Left cardiac atrium (tissue), 4 donors: ENCODE measurements at places on chromosomes 1 and 21.

GRCh38 chr1:70554341-70554740 lies 143.3 kb downstream of the CTH start:
- DNase-seq, result no peak

- DNase-seq, result no peak
Observed at GRCh38 chr1:93813076-93813475, 65.9 kb downstream of the DNTTIP2 start.

DNA sequence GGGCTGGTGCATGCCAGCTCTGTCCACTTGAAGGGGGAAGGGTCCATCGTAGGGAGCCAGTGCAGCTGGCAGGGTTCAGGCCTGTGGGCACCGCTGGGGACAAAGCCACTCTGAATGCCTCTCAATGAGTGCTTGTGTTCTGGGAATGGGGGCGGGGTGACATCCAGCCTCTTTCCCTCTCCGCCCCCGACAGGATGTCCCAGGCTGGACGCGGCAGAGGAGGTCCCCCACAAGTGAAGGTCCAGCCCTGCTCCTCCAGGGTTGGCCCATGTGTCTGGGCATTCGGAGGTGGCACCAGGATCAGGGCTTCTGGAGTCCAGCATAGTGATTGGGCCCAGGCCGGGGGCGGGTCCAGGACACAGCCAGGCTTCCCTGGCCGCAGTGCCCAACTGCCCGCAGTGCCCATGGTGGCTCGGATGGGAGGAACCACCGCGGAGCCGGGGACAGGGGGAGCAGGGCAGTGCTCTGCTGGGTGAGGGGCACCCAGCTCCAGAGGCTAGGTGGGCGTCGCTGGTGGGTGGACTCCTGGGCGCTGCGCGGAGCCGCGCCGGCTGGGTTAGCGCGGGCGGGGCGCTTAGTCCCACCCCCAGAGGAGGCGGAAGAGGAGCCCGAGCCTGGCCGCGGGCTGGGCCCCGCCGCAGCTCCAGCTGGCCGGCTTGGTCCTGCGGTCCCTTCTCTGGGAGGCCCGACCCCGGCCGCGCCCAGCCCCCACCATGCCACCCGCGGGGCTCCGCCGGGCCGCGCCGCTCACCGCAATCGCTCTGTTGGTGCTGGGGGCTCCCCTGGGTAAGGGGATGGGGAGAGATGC lies at the start of gene SHISA4:
Gene SHISA4, plus strand, starts transcription at position 617 of the 808 bp plus-strand sequence. Its CDS starts 97 bp downstream, at position 714.
- peak; percentile 88 for DNase-seq

- no peak for DNase-seq
Observed at GRCh38 chr1:241819340-241819866, 28.6 kb upstream of the EXO1 start.

DNA sequence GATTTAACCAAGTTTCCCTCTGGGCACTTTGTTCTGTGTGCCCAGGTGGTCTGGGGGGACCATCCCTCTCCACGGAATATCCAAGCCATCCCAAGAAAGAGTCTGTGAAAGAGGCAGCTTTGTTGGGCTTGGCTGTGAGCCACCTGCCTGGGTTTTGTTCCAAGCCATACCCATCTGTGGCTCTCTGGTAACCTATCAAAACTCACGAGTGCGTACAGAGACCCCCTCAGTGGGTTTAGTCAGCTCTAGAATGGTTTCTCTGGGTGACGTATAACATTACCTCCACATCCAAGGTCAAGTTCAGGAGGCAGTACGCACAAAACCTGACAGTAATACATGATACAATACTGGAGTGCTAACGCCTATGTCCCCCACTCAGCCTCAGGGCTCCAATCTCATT lies 54.2 kb downstream of the DNTTIP2 start:
- no peak for DNase-seq

GRCh38 chr1:61477301-61477700 lies 247.6 kb downstream of the TM2D1 start:
- no peak for DNase-seq

GRCh38 chr1:66300972-66301451 lies 232.9 kb upstream of the SGIP1 start:
- no peak for DNase-seq

DNA sequence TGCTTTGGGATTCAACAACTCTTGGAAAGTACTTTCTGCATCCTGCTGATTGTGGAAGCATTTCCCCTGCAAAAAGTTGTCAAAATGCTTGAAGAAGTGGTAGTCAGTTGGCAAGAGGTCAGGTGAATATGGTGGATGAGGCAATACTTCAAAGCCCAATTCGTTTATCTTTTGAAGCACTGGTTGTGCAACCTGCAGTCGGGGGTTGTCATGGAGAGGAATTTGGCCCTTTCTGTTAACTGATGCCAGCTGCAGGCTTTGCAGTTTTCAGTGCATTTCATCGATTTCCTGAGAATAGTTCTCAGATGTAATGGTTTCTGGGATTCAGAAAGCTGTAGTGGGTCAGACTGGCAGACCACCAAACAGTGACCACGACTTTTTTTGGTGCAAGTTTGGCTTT lies 47.6 kb upstream of the GJA5 start:
- DNase-seq, result no peak

DNA sequence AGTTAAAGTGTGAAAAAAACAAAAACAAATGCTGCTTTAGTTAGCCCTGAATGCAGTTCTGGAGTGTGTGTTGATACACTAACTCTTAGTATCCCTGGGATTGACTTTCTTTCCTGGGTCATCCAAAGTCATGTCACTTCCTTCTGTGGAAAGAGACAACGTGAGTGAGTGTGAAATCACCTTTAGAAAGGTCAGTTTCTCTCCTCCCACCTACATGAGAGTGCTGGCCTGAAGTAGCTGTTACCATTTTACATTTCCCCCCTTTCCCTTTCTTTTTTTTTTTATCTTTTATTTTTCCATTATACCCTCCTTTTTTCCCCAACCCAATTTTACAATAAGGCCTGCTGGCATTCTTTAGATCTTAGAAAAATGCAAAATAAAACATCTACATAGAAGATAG lies 55.2 kb downstream of the CENPF start:
- no peak for DNase-seq

- DNase-seq, result no peak
Observed at GRCh38 chr21:32308696-32309095, 10.0 kb downstream of the MRAP start.

DNA sequence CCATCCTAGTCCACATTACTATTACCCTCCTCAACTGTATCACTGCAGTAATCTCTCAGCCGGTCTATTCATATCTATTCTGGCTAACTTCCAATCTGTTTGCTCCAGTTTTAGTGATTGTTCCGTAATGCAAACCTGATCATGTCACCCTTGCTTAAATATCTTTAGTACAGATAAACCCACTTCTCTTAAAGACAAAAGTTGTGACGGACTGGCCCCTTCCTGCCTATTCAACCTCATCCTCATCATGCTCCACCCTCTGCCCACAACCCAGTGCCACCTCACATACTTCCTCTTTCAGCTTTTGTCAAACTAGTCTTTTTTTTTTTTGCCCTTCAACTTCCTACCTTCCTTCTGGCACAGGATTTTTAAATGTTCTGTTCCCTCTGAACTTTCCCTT lies 2.8 kb upstream of the C1orf162 start:
- DNase-seq, result no peak

DNA sequence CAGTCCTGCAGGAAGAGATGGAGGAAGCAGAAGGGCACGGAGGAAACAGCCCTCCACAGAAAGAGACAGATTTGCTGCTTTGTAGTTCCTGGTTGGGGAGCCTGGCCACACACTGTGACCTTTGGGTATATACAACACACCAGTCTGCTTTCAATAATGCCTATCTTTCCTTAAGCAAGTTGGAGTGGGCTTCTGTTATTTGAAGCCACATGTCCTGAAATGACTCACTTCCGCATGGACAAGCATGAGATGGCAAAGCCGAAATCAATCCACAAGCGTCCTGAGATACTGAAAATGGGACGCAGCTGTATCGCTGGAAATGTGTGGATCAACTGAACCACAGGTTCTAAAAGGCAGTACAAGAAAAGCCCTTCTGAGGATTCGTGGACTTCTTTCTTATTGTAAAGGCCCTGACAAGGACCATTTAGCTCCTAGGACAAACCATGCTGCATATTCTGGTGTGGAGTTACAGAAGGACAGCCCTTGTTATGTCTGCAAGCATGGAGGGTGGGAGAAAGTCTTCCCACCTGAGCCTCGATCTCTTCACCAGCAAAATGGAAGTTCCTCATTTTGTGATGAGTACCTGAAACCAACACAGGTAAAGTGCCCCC lies 22.7 kb upstream of the FHAD1 start:
- DNase-seq, result no peak

- no peak for DNase-seq
Observed at GRCh38 chr1:199460933-199461332, 566.6 kb upstream of the NR5A2 start.

DNA sequence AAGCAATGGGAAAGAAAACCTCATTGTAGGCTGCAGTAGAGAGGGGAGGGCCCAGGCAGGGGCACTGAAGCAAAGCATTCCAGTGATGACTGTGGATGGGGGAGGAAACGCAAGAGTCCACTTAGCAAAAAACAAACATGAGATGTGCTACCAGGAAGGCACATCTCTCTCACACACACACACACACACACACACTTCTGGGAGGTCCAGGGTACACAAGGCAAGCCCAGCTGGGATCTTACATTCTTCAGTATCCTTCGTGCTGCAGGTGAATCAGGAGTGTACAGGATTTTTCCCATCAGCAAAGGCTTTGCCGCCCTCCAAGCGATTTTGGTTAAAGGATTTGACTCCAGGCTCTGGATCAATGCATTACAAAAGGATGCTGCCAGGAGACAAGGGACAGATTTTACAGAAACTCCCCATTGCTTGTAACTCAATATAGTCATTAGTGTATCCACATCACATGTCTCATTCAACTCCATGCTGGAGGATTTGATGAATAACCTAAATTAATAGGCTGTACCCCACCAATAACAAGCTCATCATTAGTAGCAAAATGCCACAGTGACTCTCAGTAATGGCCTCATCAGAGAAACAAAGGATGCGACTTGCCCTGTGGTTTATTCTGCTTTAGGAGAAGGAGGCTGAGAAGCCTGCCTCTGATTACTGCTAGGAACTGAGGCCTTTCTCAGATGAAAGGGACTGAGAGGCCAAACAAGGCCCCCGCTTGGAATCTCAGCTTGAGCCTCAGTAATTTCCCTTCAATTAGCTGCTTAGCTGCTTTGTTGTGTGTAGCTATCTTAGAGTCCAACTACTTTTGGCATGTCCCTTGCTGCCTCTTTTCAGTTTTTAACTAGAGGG lies 41.6 kb downstream of the ABCA4 start:
- no peak for DNase-seq

DNA sequence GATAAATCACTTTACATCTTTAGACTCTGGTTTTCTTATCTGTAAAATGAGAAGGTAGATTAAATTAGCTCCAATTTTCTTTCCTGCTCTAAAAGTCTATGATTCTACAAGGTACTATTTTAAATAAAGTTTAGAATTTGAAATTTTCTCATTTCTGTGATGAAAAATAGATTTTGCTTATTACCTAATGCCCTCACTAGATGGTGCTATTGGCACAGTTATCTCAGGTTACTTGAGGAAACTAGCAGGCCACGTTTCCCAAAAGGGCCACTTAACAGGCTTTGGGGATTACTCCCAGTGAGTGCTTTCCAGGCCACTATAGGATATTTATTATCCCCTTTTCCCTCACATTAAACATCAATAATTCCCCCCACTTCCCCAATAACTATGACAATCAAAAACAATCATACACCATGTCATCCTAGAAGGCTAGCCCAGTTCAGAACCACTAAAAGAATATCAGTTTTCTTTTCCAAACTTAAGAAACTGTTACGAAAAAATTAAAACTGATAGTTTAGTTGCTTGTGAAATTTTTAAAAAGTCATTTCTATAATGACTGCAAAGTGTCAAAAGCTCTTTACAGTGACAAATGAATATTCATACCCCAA lies 30.6 kb downstream of the OMA1 start:
- DNase-seq, result peak; percentile 25

GRCh38 chr1:65959896-65960567 lies 167.3 kb downstream of the PDE4B start:
- DNase-seq, result no peak

DNA sequence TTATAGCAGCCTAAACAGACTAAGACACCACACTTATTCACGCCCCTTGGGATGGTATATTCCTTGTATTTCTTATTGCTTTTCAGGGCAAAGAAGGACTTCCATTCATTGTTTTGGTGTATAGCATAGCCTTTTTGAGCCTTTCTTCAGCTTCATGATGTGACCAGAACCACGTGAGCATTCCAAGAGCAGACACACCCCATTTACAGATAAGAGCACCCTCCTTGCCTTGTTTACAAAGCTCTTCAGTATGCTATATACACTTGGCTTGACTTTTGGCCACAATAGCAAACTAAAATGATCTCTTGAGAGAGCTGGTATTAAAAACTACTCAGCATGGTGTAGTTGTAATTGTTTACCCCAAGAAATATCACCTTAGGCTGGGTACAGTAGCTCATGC lies 78.7 kb downstream of the PIK3R3 start:
- DNase-seq, result no peak

DNA sequence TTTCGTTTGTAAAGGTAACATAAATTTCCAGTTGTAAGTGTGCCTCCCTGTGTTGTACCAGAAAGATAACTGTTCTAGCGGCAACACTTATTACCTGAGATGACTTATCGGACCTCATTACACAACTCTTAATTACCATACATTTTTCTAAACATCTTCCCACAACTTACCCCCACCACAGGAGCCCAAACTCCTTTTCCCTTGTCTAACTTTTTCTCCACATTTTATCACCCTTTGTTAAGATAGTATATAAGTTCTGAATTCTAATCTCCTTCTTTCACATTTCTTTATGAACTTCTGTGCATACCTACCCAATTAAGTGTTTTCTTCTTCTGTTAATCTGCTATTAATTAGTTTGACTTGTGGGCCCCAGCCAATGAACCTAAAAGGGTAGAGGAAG lies 143.7 kb upstream of the CAMK1G start:
- DNase-seq, result no peak

GRCh38 chr21:44092211-44092610 lies 15.0 kb upstream of the PWP2 start:
- no peak for DNase-seq

DNA sequence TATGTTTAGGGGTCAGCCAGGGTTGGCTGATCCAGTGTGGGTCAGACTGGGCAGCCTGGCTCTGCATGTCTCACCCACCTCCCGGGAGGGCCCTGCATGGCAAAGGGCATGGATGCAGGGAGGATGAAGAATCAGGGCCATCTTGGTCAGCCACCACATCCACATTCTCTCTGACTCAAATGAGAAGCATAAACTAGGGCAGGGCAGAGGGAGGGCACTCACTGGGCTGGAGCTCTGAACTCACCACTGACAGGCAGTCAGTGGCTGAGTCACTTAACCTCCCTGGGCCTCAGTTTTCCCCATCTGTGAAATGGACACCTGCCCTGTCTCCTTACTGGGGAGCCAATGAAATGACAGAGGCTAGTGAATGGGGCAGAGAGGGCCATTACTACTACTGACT lies 4.3 kb upstream of the CELA2A start:
- DNase-seq, result no peak
